ENCODE measurements at places on chromosomes 1 and 21.

- DNase-seq = no peak
Measured at GRCh38 chr1:22794647-22795365, 84.2 kb downstream of the EPHB2 start.

- DNase-seq = no peak
Measured at GRCh38 chr21:25420831-25421230, 186.4 kb downstream of the MRPL39 start.

DNA sequence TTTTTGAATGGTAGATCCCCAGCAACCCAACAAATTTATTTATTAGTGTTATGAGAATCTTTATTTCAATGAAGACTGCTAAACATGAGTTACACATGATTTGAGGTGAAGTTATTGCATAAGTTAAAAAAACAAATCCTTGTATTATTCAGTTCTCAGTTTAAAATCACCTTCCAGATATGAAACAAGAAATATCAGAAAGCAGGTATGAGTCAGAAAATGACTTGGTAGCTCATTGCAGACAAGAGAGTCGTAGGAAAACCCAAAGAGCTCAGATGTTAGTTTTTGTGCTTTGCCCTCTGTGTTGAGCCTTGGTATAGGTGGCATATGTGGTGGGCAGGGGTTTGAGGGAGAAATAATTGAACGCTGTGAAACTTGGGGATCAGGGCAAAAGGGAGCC lies 339.4 kb downstream of the BRINP3 start:
- no peak for DNase-seq

DNA sequence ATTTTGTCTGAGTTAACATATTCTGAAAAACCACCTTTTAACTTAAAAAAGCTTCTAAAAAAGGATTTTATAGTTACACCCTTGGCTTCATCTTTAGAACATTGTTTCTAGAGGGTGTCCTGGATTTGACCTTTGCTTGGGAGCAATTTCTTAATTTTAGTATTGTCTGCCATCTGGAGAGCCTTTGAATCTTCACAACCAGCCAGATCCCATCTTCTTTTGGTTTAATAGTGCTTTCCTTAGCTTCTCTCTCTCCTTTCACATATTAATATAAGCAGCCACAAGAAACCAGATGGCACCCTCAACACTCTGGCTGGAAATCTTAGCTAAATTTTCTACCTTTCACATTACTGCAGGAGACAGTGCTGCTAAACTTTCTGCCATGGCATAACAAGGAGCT lies 76.5 kb upstream of the TSPAN2 start:
- DNase-seq = no peak

DNA sequence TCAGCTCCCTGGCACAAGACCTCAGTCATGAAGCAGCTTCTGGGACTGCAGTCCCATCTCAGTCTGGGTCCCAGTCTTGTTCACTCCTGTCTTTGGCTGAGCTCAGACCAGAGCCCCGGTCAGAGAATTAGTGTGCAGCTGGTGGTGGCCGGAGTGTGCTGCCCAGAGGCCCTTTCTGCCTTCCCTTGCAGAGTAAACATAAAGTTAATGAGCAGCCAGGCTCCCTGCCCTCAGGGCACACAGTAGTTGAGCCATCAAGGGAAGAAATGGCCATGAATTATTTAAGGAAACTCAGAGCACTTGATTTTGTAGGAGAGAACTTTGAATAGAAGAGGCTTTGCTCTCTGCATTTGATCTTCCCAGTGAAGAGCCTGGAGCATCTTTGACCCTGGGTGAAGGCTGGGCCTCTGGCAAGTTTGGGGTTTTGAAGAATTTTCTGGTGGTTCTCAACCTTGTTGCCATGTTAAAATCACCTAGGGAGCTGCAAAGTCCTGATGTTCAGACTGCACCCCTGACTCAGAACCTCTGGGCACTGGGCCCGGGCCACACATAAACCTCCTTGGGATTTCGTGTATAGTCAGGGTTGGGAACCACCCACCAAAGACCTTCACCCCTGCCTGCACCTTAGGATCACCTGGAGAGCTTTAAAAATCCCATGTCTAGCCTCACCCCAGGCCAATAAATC lies 26.4 kb upstream of the SELENON start:
- no peak for DNase-seq

- DNase-seq = no peak
Measured at GRCh38 chr21:16137106-16137505, 407.3 kb downstream of the USP25 start.

DNA sequence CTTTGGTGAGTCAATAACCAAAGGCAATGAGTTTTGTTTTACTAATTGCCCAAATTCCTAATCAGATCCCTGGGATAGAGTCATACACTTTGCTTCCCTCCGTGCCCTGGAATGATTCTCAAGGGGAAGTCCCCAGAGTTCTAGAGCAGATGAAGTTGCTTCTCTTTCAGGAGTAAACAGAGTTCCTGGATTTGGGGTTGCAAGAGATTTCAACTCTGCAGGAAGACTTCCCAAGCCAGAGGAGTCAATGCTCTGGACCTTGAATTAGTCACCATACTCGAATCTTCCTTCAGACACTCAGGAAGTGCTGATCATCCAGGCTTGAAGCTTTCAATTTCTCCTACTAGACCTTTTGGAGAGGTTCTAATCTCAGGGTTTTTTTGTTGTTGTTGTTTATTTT lies 39.6 kb downstream of the FCER1A start:
- no peak for DNase-seq

- DNase-seq = peak; percentile 54
Measured at GRCh38 chr21:15839026-15839425, 109.2 kb downstream of the USP25 start.

GRCh38 chr1:226679853-226680516 lies 59.1 kb downstream of the ITPKB start:
- peak; percentile 71 for DNase-seq

DNA sequence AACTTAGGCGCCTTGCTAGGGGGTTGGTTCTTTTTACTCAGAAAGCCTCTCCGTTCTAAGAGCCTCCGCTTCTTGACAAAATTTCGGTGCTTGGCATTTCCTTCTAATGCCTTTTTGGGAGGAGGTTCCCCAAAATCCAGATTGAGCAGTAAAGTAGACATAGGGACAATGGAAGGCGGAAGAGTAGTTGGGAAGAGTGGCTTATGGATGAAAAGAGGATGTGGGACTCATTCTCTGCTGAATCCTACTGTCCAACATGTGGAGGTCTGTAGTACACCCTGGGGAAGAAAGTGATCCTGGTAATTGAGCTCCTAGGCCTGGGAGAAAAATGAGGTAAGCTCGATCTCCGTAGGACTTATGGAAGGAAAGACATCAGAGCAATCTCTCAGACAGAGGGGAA lies 777 bp upstream of the METTL25B start:
- DNase-seq = no peak

DNA sequence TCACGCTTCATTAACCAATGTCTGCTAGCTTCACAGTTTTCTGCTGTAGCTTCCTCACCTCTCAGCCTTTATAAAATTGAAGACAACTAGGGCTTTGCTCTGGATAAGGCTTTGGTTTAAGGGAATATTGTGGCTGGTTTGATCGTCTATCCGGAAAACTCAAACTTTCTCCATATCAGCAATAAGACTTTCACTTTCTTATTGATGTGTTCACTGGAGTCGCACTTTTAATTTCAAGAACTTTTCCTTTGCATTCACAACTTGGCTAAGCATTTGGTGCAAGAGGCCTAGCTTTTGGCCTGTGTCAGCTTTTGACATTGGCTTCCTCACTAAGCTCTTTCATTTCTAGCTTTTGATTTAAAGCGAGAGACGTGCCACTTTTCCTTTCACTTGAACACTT lies 12.9 kb downstream of the COA6 start:
- DNase-seq = no peak

DNA sequence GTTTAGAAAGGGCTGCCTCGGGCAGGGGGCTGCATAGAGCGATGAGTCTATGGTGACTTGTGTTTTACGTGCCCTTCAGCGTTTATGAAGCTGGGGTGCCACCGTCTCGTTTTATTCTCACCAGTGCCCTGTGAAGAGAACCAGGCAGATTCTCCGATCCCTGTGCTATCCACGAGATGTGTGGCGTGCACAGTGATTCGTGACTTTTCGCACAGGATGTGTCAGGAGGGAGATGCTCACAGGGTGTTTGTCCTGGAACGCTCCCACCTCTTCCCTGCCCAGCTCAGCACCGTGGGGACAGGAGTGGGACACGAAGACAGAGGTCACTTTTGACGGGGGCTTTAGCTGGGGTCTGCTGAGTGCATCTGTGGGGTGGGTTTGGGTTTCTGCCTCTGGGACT lies 54.9 kb upstream of the AJAP1 start:
- DNase-seq = no peak

DNA sequence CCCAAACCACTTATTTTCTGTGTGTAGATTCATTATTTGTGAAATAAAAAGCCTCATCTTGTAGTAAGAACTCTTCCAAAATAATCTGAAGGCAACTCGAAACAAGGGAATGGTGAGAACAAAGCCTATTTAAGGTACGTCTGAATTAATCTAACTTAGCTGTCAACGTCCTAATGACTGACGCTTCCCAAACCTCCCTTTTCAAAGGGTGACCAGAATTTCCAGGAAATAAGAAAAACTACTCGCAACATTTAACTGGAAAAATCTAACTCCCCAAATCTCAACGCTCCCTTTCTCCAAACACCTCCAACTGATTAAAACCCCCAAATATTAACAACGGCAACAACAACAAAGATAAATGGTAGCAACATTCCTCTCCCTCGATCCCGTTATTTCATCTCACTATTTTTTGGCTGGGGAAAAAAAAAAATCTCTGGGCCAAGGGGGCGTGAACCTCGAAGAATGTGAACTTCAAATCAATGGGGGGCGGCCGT lies 693 bp downstream of the SRSF10 start:
- DNase-seq = no peak

- no peak for DNase-seq
Measured at GRCh38 chr1:179814546-179814838, 63.1 kb downstream of the TOR1AIP2 start.

- no peak for DNase-seq
Measured at GRCh38 chr21:46606427-46606813, 1.5 kb upstream of the S100B start.

DNA sequence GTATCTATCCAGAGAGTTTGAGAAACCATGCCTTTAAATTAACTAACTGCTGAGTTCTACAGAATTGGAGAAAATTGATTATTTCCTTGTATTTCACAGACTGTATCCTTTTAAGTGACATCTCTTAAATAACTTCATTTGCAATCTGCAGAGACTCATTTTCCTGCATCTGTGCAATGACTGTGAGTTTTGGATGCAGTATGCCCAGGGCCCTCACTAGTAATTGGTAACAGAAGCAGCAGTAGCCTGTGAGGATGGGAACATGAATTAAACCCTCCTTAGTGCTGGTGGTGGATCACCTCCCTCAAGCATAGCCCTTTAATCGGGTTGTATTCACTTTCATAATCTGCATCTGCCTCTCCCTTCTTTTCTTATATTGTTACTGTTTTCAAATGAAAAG lies 21.7 kb upstream of the SH3D21 start:
- no peak for DNase-seq

DNA sequence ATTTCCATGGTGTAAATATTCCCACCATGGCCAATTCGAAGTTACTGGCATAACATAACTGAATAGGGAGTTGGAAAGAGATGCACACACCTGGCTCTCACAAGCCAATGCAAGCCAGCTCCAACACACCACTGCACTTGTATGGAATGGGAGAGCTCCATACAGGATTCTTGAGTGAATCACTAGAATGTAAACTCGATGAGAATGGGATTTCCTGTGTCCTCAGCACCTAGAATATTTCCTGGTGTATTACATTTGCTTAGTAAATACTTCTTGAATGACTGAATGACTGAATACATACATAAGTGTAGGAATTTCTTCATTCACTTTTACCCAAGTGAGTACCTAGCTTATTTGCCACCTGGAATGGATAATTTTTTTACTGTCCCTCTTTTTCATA lies 16.2 kb upstream of the PPIE start:
- no peak for DNase-seq

DNA sequence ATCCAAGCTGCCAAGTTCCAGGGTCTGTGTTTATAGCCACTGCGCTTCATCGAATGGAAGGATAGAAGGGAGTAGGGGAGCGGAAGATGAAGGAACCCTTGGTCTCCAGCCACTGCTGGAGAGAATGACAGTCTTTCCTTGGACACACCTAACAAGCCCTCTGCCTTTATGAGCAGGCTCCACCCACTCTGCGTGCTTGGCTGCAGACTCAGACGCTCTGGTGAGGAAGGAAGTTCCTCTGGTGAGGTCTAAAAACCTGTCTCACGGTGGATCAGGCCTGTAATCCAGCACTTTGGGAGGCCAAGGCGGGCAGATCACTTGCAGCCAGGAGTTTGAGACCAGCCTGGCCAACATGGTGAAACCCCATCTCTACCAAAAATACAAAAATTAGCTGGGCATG lies 55.4 kb downstream of the MATN1 start:
- no peak for DNase-seq

Data from astrocyte of the spinal cord (primary cell).